ENCODE measurements at places on chromosomes 11 and 22. TPM values are rescaled to one million over a fixed set of nuclear protein-coding genes. Genes with fewer than 3 reads are reported as not detected.
A peak's percentile ranks its signal among the peaks of the same experiment; 100 is the strongest.

GRCh38 chr11:87304412-87304811 lies 266.7 kb downstream of the TMEM135 start:
- no peak overlapping the region for H3K27ac ChIP-seq
- H3K27me3 ChIP-seq: no peaks in the 10 kb centered on the region
- H3K4me1 ChIP-seq: no peaks in the 10 kb centered on the region

DNA sequence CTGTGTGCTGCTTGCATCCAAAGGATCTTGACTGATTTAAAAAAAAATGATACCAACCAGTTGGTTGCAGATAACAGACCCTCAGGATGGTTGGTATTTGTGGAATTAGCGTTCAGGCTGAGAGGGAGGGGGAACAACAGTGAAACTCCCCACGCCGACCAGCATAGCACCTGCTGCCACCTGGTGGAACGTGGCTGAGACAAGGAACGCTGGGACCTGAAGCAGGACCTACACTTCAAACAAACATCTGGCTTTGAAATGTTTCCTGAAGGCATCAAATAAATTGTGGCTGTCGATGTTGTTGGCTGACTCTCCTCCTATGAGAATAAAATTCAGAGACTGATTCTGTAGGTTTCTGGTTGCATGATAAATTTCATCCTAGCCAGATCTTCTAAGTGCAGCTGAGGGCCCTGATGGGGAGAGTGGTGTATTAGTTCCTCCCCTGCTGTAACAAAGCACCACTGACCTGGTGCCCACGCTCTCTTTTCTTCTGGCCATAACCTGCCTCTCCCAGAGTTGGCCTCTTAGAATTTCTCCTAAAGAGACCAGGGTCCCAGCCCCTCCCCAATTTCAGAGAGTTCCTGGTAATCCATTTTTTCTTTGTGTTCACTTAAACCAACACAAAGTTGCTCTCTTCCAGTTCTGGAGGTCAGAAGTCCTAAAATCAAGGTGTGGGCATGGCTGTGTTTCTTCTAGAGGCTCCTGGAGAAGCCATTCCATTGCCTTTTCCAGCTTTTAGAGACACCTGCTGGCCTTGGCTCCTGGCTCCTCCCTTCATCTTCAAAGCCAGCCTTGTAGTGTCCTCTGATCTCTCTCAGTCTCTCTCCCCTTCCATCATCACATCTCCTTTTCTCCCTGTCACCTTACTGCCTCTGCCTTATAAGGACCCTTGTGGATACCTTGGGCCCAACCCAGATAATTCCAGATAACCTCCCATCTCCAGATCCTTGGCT lies 17.3 kb downstream of the APOL2 start:
- no peak for DNase-seq
- no peak overlapping the region for H3K27ac ChIP-seq
- no peak overlapping the region for H3K4me3 ChIP-seq
- no peaks in the 10 kb centered on the region for H3K4me1 ChIP-seq
- no peaks in the 10 kb centered on the region for H3K27me3 ChIP-seq

DNA sequence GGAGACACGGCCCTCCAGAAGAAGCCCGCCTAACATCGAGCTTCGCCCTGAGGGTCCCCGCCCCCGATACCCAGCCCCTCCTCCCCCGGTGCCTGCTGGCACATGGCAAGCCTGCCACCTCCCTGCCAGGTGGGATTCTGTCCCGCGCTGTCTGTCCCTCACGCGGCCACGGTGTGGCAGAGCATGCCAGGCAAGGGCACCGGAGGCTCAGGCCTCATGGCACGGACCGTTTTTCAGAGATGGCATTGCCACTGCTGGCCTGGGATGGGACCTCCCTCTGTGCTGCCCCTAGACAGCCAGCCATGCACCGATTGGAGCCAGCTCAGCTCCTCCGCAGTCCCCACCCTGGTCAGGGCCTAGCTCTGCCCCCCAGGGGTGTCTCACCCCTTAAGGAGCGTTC lies 19.4 kb downstream of the MRPL23 start:
- no peaks in the 10 kb centered on the region for H3K27me3 ChIP-seq
- no peaks in the 10 kb centered on the region for H3K36me3 ChIP-seq
- DNase-seq: peak; percentile 32
- H3K4me1 ChIP-seq: no peaks in the 10 kb centered on the region
- H3K4me3 ChIP-seq: no peak overlapping the region

- no peak for DNase-seq
- no peaks in the 10 kb centered on the region for H3K27me3 ChIP-seq
- H3K4me3 ChIP-seq: no peak overlapping the region
Observed at GRCh38 chr11:116379185-116379828, 393.5 kb downstream of the BUD13 start.

DNA sequence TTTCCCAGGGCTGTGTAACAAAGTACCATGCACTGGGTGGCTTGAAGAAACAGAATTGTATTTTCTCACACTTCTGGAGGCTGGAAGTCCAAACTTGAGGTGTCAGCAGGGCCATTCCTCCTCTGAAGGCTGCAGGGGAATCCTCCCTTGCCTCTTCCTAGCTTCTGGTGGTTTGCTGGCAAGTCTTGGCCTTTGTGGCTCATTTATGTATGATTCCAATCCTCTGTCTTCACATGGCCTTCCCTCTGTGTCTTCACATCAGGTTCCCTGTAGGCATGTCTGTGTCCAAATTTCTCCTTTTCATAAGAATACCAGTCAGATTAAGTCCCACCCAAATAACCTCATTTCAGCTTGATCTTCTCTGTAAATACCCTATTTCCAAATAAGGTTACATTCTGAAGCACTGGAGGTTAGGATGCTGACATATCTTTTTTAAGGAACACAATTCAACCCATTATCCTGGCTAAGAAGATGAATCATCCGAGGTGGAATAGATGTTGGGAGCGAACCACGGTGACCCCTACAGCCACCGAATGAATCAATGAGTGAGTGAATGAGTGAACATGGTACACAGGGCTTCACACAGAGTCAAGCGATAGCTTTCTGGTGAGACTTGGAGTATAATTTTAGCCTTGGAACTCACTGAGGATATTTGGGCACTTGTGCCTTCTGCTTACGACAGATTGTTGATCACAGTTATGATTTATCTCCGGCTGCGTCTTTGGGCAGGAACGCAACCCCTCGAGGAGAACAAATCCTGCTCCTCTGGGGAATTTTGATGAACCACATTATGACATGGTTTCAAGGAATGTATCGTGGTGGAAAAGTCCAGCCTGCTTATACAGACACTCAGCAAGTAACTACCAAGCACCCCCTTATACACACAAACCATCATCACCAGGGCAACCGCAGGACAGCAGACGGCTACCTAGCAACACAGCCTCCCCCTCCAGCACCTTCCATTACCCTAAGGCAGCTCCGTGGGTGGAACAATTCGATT lies 34.3 kb upstream of the MICAL2 start:
- no peaks in the 10 kb centered on the region for H3K4me1 ChIP-seq
- no peak overlapping the region for H3K4me3 ChIP-seq
- H3K27ac ChIP-seq: peak overlapping the region; percentile 62
- no peaks in the 10 kb centered on the region for H3K36me3 ChIP-seq
- H3K27me3 ChIP-seq: no peaks in the 10 kb centered on the region
- no peak for DNase-seq

DNA sequence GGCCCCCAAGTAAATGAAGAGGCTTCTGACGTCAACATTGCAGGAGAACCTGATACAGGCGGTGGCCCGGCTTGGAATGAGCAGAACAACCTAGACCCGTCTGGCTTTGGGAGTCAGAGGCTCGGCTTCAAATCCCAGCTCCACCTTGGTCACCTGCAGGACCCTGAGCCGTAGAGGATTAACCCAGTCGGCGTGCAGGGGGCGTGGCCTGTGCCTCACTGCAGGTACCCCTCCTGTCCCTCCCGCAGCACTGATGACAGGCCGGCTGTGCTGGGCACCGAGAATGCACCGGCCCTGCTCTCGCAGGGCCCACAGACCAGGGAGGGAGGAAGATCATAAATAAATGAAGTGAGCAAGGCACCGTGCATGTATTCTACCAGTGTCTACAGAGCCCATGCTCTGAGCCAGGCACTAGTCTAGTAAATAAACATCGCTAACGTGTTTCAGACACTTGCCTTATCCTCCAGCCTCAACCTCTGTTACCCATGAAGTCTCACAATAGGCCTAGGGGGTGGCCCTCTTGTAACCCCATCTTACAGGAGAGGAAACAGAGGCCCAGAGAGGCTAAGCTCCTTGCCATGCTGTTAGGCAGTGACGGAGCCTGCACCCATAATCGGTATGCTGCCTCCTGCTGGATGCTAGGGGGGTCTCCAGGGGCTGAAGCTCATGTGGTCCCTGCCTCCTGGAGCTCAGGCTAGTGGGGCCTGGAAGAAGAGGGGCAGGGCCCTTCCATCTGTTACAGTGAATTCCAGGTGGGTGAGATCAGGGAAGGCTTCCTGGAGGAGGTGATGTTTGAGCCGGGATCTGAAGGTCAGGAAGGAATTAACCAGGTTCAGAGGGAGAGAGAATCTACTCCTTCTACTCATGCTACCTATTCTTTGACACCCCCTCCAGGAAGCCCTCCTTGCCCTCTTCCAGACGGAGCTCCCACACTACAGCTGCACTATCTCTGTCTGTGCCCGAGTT lies 53.4 kb downstream of the RTL6 start:
- no peak overlapping the region for H3K4me3 ChIP-seq
- H3K27ac ChIP-seq: no peak overlapping the region
- no peaks in the 10 kb centered on the region for H3K27me3 ChIP-seq

DNA sequence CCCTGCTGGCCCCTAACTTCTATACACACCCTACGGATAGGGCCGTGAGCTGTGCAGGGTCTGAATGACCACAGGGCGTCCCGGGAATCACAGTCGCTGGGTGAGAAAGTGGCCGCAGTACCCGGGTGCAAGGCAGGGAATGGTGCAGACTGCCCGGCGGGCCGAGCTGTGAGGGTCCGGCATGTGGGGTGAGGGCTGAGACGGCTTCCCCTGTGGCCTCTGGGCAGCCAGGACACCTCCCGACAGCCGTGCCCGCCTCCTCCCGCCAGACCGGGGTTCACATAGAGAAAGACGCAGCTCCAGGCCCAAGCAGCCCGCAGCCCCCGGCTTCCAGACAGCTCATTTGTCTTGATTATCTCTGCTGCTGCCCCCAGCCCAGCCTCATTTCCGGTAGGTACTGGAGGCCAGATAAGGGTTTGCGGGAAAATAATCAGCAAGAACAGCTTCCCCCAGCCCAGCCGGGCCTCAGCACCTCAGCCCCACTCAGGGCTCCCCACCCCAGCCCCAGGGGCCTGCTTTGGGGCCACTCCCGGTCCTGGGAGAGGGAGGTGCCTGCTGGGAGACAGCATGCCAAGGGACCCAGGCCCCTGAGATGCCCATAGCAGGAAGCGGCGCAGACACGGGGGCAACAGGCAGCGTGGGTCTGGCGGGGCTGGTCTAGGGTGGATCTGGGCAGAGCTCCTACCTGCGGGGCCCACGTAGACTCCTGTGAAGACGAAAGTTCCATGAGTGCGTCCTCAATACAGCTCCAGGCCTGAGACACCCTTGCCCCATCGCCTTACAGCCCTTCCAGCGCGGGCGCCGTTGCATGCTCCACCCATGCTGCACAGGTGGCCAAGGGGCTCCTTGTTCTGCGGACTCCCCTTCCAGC lies 123.1 kb downstream of the BRD1 start:
- H3K4me3 ChIP-seq: no peak overlapping the region
- no peaks in the 10 kb centered on the region for H3K4me1 ChIP-seq
- DNase-seq: no peak

DNA sequence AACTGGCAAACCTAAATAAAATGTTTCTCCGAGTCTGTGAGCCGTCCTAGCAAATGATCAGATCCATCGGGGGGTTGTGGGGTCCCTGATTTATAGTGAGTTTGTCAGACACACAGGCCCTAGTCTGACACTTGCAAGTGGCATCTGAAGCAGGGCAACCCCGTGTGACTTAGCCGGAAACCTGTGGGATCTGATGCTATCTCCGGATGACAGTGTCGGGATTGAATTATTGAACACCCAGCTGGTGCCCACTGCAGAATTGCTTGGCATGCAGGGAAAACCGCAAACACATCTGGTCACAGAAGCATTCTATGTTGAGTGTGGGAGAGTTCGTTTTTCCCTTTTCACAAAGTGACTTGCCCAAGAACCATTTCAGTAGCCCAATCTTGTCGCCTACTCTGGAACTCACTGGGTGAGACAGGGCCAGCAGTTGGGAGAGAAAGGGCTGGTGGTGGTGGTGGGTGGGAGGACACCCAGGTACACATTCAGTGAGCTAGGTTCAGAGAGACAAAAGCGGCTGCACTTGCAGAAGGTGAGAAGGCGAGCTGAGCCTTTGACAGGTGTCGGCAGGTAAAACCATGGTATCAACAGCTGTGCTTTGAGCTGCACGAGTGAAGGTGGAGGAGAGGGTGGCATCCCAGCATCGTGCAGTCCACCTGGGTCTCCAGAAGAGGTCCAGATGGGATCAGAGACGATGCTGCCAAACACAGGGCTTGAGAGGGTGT lies 33.7 kb upstream of the B3GAT1 start:
- H3K4me3 ChIP-seq: no peak overlapping the region
- no peaks in the 10 kb centered on the region for H3K4me1 ChIP-seq
- no peak for DNase-seq
- H3K27ac ChIP-seq: no peak overlapping the region
- H3K36me3 ChIP-seq: no peaks in the 10 kb centered on the region

DNA sequence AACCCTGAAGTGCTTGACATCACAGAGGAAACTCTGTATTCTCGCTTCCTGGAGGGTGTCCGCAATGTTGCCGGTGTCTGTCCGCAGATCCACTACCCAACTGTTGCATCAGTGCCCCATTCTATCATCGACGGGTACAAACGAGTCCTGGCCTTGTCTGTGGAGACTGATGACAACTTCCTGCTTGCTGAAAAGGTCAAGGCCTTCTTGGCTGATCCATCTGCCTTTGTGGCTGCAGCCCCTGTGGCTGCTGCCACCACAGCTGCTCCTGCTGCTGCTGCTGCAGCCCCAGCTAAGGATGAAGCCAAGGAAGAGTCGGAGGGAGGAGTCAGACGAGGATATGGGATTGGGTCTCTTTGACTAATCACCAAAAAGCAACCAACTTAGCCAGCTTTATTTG lies 42.9 kb upstream of the DAGLA start:
- peaks cover 4% of the 10 kb centered on the region for H3K4me1 ChIP-seq
- no peaks in the 10 kb centered on the region for H3K36me3 ChIP-seq
- H3K4me3 ChIP-seq: no peak overlapping the region
- H3K27ac ChIP-seq: no peak overlapping the region
- DNase-seq: no peak

- no peak overlapping the region for H3K4me3 ChIP-seq
- no peaks in the 10 kb centered on the region for H3K4me1 ChIP-seq
- no peaks in the 10 kb centered on the region for H3K27me3 ChIP-seq
- H3K27ac ChIP-seq: no peak overlapping the region
Observed at GRCh38 chr22:43550024-43550620, 138.3 kb downstream of the MPPED1 start.

GRCh38 chr11:103315248-103315647 lies 206.0 kb downstream of the DYNC2H1 start:
- H3K4me3 ChIP-seq: no peak overlapping the region
- H3K27ac ChIP-seq: no peak overlapping the region
- no peaks in the 10 kb centered on the region for H3K4me1 ChIP-seq
- no peaks in the 10 kb centered on the region for H3K36me3 ChIP-seq

RIC3 gene
- 8.5 TPM for total RNA-seq

SULT4A1 gene
- 0.12 TPM for total RNA-seq

Measured in right atrium auricular region (tissue), 2 donors.